Esophagus squamous epithelium (tissue), 5 donors: ENCODE measurements at places on chromosomes 12 and 14.

DNA sequence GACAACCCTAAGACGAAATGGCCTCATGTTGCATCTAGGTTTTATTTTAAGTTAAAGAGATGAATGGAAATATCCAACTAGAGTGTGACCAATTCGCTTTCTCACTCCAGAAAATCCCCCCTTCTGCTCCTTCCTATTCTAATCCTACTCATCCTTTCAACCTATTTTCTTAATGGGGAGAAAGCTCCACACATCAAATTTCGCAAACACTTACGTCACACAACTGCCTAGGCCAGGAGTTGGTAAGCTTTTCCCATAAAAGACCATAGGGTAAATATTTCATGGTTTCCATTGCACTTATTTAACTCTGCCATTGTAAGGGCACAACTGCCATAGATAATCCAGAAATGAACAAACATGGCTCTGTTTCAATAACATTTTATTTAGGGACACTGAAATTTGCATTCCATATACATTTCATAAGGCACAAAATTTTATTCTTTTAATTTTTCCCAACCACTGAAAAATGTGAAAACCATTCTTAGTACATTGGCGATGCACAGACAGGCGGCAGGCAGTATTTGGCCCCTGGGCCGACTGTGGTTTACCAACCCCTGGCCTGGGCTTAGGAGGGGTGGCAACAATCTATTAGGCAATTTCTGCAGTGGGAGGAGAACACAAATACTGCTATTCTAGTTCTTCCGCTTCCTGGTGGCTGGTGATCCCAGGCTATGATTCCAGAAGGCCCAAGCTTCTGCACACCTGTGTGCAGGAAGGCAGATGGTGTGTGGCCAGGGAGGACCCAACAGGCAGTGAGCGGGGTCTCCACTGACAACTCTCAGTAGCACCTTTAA, 67.2 kb upstream of the FOXN3 start:
- no peak for DNase-seq

DNA sequence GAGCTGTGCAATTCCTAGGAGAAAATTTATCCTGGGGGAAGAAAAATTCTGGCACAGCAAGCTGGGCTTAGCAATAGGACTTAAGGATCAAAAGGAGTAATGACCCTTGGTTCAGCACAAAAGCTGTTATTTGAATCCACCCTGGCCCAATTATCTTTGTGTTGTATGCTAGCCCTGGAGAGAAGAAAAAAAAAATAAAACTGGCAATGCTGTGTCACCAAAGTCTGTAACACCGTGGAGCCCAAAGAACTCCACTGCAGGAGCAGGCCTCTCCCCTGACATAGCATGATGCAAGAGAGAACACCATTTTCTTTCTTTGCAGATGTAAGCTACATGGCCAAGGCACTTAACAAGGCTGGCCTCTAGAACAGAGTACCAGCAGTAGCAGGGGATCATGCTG, 63.0 kb upstream of the ARHGAP5 start:
- no peak for DNase-seq

DNA sequence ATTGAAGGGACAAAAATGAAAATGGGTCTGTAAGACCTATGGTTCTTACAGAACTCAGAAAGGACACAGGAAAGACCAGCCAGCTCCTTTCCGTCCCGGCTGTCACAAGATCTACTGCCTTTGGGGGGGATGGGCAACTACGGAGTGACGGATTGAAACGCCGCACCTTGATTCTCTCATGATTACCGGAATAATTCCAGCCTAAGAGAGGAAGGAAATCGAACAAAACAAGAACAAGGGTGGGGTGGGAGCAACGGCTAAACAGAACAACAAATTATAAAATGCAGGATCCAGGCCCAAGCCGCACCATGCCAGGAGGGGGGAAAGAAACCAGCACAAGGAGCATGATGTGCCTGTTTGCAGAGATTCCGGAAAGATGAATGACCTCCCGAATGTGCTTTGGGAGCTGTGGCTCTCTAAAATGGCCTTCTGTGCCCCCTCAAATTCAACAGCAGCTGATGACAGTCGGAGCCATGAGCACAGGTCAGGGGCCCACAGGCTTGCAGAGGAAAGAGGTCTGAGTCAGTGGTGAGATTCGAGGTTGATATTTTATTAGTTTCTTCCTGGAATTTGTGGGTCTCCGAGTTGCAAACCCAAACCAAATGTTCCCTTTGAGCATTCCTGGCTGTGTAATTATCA, 72.1 kb downstream of the SPRING1 start:
- no peak for DNase-seq

- DNase-seq: no peak
Measured at GRCh38 chr14:68735856-68736255, 57.0 kb downstream of the ZFP36L1 start.

GRCh38 chr12:49543914-49544815, 5.3 kb downstream of the KCNH3 start:
- DNase-seq: no peak

DNA sequence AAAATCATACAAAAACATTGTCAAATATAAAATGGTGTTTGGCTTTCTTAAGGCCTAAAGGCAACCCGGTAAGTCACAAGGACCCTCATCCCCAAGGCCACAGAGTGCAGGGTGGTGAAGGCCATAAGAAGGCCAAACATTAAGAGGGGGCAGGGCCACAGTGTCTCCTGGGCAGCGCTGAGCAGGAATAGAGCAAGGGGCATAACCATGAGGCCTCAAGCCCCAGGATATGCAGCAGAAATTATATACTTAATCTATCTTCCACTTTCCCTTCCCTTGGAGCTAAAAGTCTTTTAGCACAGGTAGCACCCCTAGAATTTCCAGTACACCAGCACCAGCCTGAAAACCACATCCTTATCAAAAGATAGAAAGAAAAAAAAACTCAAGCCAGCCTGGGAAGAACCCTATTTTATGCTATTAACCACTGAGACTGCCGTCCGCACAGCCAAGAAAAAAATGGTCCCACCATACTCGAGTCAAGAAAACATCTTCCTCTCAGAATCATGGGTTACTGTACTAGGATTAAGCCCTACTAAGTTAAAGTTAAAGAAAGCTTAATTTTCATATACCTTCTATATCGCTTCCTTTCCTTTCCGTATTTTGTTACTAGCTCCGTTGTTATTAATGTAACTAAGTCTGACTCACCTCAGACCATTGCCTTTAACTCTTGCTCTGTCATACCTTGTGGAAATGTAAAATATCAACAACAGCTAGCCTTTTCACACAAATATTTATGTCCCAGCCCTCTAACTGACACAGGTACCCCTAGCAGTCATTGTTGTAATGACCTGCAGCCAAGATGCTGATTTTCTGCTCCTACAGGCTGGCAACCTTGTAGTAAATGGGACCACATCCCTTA, 20.1 kb downstream of the KLRK1 start:
- no peak for DNase-seq

GRCh38 chr12:69555461-69555860, 29.8 kb upstream of the CCT2 start:
- no peak for DNase-seq

DNA sequence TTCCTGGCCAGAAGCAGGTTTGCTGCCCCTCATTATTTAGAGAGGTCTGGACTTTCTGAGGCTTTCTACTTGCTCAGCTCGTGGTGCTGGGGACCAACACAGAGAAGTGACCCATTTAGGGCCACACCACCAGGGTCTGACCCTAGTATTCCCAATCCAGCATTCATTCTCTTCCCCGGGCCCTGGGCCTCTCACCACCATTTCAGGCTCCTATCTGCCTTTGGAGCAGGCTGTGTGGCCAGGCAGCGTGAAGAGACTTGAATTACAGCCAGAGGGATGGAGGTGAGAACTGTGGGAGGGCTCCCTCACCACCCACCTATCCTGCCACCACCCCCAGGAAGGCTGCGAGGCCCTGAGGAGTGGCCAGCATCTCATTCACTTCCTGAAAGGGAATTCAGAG, 24.6 kb downstream of the FAM222A start:
- DNase-seq: no peak

GRCh38 chr12:132354211-132354981, 25.0 kb upstream of the GALNT9 start:
- DNase-seq: no peak

DNA sequence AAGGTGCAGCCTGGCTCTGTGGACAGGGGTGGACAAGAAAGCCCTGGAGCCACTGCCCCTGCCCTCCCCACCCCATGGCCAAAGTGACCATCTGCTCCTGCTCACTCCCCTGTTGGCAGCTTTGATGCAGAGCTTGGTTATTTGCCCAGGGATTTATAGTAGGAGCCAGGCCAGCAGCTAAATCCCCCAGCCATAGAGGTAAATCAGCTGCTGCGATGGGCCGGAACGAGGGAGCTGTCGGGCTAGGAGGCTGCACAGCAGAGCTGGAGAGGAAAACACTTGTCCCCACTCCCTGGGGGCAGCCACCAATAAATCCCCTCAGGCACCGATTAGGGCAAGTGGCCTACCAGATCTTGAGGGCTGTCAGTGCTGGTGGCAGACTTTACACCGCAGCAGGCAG, 26.0 kb downstream of the SMUG1 start:
- DNase-seq: no peak

DNA sequence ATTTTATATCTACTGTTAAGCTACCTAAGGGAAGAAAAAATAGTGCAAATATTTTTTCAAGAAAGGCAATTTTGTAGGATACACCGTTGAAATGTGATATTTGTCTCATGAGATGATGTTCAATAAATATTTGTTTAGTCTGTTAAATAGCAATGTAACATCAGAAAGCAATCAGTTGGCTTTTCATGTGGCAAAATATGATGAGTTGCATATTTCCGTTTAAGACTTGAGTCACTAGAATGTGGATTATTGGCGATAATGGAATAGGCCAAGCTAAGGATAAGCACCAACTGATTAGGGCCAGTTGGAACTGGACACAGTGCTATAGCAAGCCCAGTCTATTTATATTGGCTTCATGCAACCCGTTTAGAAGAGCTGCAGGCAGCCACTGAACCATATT, 250.4 kb upstream of the SLC16A7 start:
- DNase-seq: no peak
